ENCODE measurements at places on chromosomes 5 and 9.

GRCh38 chr9:80811003-80811402 lies 878.3 kb downstream of the TLE1 start:
- no peak for DNase-seq

DNA sequence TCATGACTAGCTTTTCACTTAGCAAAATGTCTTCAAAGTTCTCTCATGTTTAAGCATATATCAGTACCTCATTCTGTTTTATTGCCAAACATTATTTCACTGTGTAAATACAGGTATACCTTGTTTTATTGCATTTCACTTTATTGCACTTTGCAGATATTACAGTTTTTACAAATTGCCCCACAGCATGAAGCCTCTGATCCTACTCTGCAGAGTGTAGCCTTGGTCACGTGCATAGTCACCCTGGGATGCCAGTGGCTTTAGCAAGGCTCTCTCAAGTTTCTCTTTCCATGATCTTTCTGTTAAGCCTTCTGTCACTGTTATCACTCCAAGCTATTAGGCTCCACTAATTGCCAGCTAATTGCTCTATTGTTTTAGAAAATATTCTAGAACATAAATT lies 182.2 kb upstream of the GRIA1 start:
- no peak for DNase-seq

GRCh38 chr9:18971404-18971803 lies 61.6 kb downstream of the SAXO1 start:
- DNase-seq, result no peak

DNA sequence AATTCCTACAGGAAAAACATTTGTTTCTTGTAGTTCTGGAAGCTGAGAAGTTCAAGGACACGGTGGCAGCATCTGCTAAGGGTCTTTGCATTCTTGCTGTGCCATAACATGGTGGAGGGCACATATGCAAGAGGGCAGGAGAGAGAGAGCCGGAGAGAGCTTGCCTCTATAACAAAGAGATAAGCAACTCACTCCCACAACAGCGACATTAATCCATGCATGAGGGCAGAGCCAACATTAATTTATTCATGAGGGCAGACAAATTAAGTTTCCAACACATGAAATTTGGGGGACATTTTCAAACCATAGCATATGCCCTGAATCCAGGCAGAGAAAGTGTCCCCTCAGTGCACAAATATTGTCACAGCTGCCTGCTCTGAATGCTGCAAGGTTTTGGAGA lies 4.4 kb upstream of the GTF3C5 start:
- DNase-seq, result no peak

DNA sequence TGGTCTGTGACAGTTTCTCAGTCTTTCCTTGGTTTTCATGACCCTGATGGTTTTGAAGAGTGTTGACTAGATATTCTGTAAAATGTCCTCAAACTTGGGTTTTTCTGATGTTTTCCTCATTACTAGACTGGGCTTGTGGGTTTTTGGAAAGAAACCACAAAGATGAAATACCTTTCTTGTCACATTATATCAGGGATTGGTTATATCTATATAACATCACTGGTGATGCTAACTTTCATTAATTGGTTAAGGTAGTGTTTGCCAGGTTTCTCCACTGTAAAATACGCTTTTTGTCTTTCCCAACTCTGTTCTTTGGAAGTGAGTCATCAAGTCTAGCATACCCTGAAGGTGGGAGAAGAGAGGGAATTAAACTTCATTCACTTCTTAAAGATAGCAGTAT lies 3.3 kb upstream of the IL31RA start:
- no peak for DNase-seq

DNA sequence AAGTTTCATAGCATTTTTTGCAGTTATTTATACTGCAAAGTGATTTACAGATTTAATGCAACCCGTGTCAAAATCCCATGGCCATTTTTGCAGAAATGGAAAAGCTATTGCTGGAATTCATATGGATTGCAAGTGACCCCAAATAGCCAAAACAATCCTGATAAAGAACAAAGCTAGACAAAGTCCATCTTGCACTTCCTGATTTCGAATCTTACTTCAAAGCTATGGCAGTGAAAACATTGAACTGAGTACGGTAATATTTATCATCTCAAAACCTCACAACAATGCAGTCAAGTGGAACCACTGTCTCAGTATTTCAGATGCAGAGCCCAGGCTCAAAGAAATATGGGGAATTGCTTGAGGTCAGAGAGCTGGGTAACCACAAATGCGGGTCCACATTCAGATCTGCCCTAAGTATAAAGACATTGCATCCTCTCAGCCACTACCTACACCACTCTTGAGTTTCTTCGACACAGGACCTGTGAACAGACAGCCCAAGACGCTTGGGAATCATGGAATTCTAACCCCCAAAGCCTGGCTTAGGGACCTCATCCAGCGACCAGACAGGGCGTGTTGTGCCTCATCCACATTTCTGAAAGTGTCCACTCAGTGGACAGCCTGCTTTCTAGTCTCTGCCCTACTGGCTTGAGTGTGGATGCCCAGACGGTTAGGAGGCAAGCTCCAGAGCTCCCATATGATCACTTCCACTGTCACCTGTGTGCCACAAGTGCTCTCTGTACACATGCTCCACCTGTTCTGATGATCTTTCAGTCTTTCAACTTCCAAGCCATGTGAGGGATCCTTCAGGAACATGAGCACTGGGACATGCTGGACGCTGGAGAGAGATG lies 39.3 kb upstream of the KCNIP1 start:
- DNase-seq, result no peak

DNA sequence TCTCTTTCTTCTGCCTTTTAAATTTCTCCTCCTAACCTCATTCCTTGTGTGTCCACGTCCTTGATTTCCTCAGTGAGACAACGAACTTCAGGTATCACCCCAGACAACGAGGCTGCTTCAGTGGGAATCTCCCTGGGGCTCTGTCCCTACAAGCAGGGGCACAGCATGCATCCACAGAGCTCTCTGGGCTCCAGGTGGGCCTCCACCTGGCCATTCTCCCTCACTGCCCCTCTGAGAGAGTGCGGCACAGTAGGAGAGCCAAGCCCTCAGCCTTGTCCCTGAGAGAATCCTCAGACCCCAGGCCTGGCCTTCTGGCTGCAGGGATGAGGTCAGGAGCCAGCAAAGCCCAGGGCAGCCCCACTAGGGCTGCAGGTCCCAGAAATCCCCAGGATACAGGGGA lies 105.3 kb downstream of the LHFPL2 start:
- DNase-seq, result no peak

- DNase-seq, result no peak
Observed at GRCh38 chr5:107783551-107783950, 112.8 kb upstream of the EFNA5 start.

DNA sequence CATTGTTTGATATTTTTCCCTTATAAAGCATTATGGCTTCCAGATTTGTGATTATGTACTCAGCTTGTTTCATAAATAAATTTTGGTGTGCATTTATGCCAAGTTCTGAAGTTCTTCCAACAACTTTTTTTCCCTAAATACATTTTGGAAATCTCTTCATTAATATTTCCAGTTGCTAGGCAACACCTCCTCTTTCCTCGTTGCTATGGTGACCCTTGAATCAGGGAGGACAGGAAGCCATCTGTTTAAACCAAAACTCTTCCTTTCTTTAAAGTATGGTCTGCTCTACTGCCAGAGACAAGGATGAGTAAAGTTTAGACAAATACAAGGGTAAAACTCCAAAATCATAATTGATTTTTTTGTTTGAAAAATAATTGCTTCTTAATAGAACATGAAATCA lies 779.3 kb downstream of the CDH9 start:
- no peak for DNase-seq

- no peak for DNase-seq
Observed at GRCh38 chr5:4906786-4907185, 233.3 kb upstream of the ADAMTS16 start.

- no peak for DNase-seq
Observed at GRCh38 chr9:99050292-99050911, 54.5 kb upstream of the TGFBR1 start.

DNA sequence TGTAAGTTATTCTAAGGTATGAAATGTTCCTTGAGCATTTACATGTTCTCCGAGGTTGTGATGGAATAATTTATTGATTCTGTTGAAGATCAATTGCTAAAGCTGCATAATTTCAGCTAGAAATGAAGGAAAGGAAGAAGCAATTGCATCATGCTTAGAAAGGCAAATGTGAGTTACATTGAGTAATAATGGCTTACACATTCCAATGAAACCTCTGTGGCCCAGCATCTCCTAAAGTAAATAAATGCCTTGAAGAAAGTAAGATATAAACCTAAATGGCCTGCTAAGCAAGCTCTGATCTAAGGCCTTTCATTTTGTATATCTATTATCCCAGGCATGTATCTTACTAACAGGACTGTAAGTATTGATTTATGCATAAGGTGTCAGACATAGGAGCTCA lies 677.3 kb upstream of the RGMB start:
- no peak for DNase-seq

- no peak for DNase-seq
Observed at GRCh38 chr9:7298123-7298522, 501.5 kb downstream of the DMAC1 start.

DNA sequence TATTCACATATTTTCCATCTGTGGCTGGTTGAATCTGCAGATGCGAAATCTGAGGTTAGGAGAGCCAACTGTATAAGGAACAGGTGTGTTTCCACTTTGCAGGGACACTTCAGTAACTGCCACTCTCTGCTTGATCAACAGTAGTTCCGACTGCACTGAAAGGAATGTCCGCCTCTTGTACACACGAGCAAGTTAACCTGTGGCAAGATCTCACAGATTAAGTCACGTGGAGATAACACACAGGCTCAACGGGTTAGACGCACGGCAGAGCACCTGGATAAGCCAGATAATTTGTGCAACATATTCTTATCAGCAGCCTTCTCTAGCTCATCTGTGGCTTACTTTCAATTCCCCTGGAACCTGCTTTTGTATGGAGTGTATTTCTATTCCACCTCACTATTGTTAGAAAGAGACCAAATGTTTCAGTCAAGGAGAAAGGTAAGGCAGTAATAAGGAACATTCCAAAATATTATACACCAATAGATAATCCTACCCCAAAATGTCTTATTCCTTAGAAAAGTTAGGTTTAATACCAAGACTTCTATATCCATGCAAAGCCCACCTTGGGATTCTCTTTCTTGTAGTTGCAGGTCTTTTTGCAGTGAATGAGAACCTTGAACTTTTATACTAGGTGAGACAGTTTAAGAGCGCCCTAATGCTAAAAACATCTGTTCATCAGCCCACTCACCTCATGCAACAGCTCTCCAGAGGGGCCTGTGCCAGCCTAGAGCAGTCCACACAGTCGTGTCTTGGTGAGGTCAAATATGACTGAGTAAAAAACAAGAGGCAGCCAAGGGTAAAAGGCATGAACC lies 6.5 kb upstream of the C9 start:
- no peak for DNase-seq
